ENCODE measurements at places on chromosomes 6 and 20.

- no peaks in the 10 kb centered on the region for H3K4me1 ChIP-seq
- H3K27me3 ChIP-seq, result no peaks in the 10 kb centered on the region
- H3K27ac ChIP-seq, result no peak overlapping the region
- no peak overlapping the region for H3K4me3 ChIP-seq
- no peaks in the 10 kb centered on the region for H3K36me3 ChIP-seq
Measured at GRCh38 chr20:33351696-33352095, 49.6 kb downstream of the CDK5RAP1 start.

DNA sequence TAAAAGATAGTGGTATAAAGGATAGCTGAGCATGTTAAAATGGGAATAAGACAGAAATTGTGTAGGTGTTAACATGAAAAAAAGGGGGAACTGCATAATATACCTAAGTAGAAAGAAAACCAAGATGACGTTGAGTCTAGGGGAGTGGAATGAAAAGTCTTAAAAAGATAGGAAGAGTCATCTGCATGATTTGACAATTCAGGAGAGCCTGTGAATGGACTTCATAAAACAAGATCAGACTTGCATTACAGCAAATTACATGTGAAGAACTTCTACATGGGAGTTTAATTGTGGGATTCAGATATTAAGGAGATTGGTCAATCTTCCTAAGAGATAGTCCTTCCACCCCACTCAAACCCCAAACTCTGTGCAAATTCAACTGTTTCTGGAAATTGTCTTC lies 85.5 kb downstream of the WASF1 start:
- H3K4me1 ChIP-seq, result no peaks in the 10 kb centered on the region
- H3K27ac ChIP-seq, result no peak overlapping the region
- no peak overlapping the region for H3K4me3 ChIP-seq

- no peak overlapping the region for H3K27ac ChIP-seq
- H3K27me3 ChIP-seq, result peaks cover 60% of the 10 kb centered on the region
- H3K4me3 ChIP-seq, result no peak overlapping the region
- H3K36me3 ChIP-seq, result no peaks in the 10 kb centered on the region
Measured at GRCh38 chr20:38728911-38729642, 4.8 kb downstream of the SLC32A1 start.

- no peak overlapping the region for H3K4me3 ChIP-seq
- H3K27me3 ChIP-seq, result no peaks in the 10 kb centered on the region
- no peak for DNase-seq
- H3K4me1 ChIP-seq, result no peaks in the 10 kb centered on the region
Measured at GRCh38 chr6:54587277-54587676, 259.3 kb upstream of the FAM83B start.
